Aortic smooth muscle cell (primary cell): ENCODE measurements at places on chromosomes 6 and 20. TPM values are rescaled to one million over a fixed set of nuclear protein-coding genes. Genes with fewer than 3 reads are reported as not detected.

Gene KIAA1755
- total RNA-seq = 5.8 and 10.0 TPM in 2 replicates

Gene SLC22A16
- total RNA-seq = not detected in 2 replicates

Gene MYO6
- total RNA-seq = 23.4 and 33.1 TPM in 2 replicates

Gene CST2
- total RNA-seq = 2.8 and 10.8 TPM in 2 replicates

Gene SCRT2
- total RNA-seq = not detected in 2 replicates

Gene IPCEF1
- total RNA-seq = 0.12 and 0.13 TPM in 2 replicates

Gene F13A1
- not detected in 2 replicates for total RNA-seq

Gene GLO1
- 102 and 113 TPM in 2 replicates for total RNA-seq

Gene RAET1E
- total RNA-seq = 0.56 and 1.8 TPM in 2 replicates

Gene HSPA1L
- 1.5 and 1.6 TPM in 2 replicates for total RNA-seq

Gene LY6G6C
- total RNA-seq = not detected in 2 replicates

Gene LAMA5
- total RNA-seq = 112 and 157 TPM in 2 replicates

Gene TBX18
- 31.6 and 34.4 TPM in 2 replicates for total RNA-seq

Gene OR2B6
- total RNA-seq = not detected in 2 replicates

Gene ZNF512B
- 7.0 and 7.2 TPM in 2 replicates for total RNA-seq

Gene HMGCLL1
- not detected in 2 replicates for total RNA-seq

Gene ZNF292
- total RNA-seq = 13.9 and 18.7 TPM in 2 replicates

Gene ME1
- total RNA-seq = 8.3 and 20.3 TPM in 2 replicates

Gene GPX5
- total RNA-seq = not detected in 2 replicates

Gene ZSCAN23
- 3.2 and 3.4 TPM in 2 replicates for total RNA-seq

Gene SYCP2L
- not detected in 2 replicates for total RNA-seq
